ENCODE measurements at places on chromosomes 16 and 17. TPM values are rescaled to one million over a fixed set of nuclear protein-coding genes. Genes with fewer than 3 reads are reported as not detected.

The KRT15 gene
- 15.3 TPM for total RNA-seq

The ARHGAP44 gene
- 1.9 TPM for total RNA-seq

The EVPL gene
- 0.12 TPM for total RNA-seq

The PYDC1 gene
- total RNA-seq: not detected

The HOXB1 gene
- total RNA-seq: not detected

The PHKB gene
- total RNA-seq: 68.3 TPM

The ST6GALNAC1 gene
- not detected for total RNA-seq

The DPEP1 gene
- total RNA-seq: not detected

The ATP2A3 gene
- 0.44 TPM for total RNA-seq

The BAIAP3 gene
- 0.33 TPM for total RNA-seq

The CDH15 gene
- 0.11 TPM for total RNA-seq

The KIAA0753 gene
- 13.6 TPM for total RNA-seq

The TRPV2 gene
- 62.5 TPM for total RNA-seq

The MEIOC gene
- total RNA-seq: 0.22 TPM

The XPO6 gene
- 110 TPM for total RNA-seq

The KRT31 gene
- total RNA-seq: not detected

The TCF25 gene
- 182 TPM for total RNA-seq

The PRSS27 gene
- total RNA-seq: 0.75 TPM

The NACA2 gene
- not detected for total RNA-seq

The TMIGD1 gene
- total RNA-seq: not detected

The NPIPA3 gene
- 1.00 TPM for total RNA-seq

The USP6 gene
- under 0.01 TPM for total RNA-seq

The HSF5 gene
- not detected for total RNA-seq

The GRAP gene
- under 0.01 TPM for total RNA-seq

The SGCA gene
- total RNA-seq: 1.9 TPM

The PER1 gene
- 15.4 TPM for total RNA-seq

The NFE2L1 gene
- total RNA-seq: 241 TPM

The AHSP gene
- not detected for total RNA-seq

The VPS4A gene
- total RNA-seq: 43.6 TPM

The HOXB5 gene
- not detected for total RNA-seq

The FSCN2 gene
- total RNA-seq: 1.5 TPM

The KRT40 gene
- not detected for total RNA-seq

The NEUROD2 gene
- not detected for total RNA-seq
